Prostate gland (tissue), 2 donors: ENCODE measurements at places on chromosomes 2 and 18.

GRCh38 chr2:209113026-209113425, 310.8 kb upstream of the MAP2 start:
- DNase-seq = no peak

- DNase-seq = no peak
Measured at GRCh38 chr2:159595410-159596046, 20.8 kb downstream of the BAZ2B start.

DNA sequence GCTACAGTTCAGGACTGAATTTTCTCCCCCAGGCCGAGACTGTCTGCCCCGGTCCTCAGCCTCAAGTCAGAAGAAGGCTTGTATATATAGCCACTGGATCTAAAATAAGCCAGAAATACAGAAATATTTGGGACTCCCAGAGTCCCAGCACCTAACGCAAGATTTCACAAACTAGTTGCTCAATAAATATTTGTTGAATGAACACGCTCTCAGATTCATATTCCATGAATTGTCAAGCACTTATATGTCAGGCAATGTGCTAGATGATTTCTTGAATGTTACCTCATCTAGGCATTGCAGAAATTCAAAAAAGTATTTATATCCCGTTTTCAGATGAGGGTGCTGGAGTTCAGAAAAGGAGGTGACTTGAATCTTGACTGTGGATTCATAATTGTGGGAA, 163.7 kb upstream of the KLHL29 start:
- no peak for DNase-seq

GRCh38 chr18:32418148-32418547, 52.5 kb downstream of the GAREM1 start:
- DNase-seq = no peak

- DNase-seq = no peak
Measured at GRCh38 chr18:48882379-48882778, 68.4 kb downstream of the SMAD7 start.

DNA sequence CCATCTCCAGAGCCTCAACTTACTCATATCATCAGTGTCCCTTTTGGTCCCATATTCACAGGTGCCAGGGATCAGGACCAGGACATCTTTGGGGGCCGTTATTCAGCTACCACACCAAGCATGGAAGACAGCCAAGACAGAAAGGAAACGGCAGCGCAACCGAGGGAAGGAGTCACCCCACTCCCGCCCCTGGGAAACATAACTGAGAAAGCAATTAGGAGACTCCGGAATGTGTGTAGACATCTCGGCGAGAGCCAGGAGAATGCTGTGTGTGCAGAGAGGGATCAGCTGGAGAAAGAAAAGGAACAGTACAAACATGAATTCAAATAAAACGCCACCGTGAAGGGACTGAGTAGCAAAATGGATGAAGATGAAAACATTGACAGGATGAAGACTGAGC, 13.4 kb upstream of the BOK start:
- DNase-seq = no peak

DNA sequence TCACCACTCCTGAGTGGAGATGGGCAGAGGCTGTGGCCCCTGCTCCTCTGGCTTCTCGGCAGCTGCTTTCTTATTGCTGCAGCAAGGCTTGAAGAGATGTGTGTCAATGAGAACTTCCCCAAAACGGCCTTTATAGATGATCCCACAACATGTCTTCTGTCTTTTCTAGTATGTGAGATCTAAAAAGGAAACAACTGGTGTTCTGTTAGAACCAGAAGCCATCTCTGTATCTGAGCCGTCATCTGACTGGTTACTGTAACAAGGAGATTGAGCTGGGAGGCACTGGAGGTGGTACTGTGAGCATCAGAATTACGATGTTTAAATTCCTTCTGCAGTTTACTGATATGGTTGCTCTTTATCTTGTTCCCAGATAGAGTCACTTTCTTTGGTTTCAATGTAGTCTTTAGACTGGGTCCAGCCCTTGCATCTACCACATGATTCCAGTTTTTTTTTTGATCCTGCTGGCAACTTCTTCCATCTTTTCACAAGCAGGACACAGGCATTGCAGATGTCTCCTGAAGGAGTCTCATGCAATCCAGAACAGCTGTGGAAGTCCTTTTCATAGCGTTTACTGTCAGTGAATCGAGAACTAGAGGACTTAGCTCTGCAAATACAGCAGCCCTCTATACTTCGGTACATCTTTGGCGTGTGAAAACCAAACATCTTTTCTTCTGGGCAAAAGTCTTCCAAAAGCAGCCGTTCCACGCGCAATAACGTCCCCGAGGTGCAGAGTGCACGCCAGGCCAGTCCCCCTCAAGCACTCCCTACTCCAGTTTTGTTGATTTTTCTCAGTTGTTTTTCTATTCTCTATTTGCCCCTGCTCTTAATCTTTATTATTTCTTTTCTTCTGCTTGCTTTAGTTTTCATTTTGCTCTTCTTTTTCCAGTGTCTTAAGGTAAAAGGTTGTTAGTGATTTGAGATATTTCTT, 29.7 kb downstream of the TAF4B start:
- DNase-seq = no peak

DNA sequence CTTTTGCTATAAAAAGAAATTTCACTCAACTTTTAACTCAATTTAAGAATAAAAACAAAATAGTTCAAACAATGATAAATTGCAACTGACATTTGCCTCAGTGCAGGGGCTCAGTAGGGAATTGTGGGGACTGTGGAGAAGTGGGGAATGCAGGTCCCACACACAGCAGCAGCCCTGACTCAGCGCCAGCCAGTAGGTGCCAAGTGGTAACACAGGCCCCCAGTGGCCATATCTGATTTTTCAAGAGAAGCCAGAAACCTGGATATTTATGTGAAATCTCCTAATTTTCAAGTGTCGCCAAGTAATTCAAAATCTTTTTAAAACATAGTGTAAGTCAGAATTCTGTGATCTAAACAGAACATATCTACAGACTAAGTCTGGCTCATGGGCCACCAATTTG, 186.3 kb downstream of the EN1 start:
- no peak for DNase-seq

- DNase-seq = no peak
Measured at GRCh38 chr2:33304032-33304864, 172.2 kb upstream of the RASGRP3 start.

GRCh38 chr2:135256531-135257260, 204.6 kb downstream of the RAB3GAP1 start:
- no peak for DNase-seq

- DNase-seq = no peak
Measured at GRCh38 chr2:191202881-191203397, 42.3 kb upstream of the MYO1B start.

- no peak for DNase-seq
Measured at GRCh38 chr2:28956890-28957289, 24.2 kb upstream of the TOGARAM2 start.

GRCh38 chr2:224982226-224982625, 60.0 kb downstream of the DOCK10 start:
- DNase-seq = no peak

DNA sequence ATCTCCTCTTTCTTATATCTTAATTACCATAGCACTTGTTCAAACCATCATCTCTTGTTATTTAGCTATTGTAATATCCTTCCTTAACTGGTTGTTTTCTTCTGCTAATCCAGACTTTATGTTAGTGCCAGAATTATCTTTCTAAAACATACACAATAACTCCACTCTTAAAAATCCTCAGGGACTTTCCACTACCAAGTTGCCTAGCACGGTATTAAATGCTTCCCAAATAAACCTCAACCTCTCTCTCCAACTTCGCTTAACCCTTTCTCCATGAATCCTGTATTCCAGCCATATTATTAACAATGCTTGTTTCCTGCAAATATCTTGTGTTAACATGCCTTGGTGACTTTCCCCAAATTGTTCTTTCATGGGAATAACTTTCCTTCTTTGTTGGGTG, 84.5 kb downstream of the FAM228A start:
- no peak for DNase-seq

DNA sequence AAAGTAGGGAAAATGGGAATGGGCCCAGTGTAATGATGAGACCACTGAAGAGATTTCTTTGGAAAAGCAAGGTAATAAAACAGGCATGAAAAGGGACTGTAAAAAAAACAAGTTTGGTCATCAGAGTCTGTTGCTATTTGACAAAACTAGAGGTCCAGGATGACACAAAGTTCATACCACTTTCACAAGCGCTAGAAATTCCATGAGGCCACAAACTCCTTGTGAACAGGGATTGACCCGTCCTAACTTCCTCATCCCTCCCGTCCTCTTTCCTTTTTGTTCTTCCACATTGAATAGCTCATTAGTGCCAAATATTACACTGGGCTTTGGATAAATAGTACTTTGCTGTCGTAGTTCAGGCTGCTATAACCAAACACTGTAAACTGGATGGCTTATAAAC, 188.8 kb upstream of the EPC2 start:
- no peak for DNase-seq

DNA sequence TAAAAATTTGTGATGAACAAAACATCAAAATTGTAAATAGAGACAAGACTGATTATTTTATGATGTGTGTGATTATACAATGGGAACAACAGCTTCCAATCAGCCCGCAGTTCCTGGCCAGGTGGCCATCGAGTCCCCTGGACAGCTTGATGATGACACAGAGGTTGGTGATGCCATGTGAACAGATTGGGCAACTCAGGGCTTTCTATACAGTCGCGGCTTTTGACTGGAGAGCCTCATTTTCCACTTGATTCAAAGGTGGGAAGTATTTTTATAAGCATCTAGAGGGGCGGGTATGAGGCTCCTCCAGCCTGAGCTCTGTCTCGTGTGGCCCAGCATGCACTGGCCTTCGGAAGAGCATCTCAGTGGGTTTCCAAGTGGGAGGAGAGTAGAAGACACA, 14.9 kb upstream of the HPCAL1 start:
- DNase-seq = no peak

DNA sequence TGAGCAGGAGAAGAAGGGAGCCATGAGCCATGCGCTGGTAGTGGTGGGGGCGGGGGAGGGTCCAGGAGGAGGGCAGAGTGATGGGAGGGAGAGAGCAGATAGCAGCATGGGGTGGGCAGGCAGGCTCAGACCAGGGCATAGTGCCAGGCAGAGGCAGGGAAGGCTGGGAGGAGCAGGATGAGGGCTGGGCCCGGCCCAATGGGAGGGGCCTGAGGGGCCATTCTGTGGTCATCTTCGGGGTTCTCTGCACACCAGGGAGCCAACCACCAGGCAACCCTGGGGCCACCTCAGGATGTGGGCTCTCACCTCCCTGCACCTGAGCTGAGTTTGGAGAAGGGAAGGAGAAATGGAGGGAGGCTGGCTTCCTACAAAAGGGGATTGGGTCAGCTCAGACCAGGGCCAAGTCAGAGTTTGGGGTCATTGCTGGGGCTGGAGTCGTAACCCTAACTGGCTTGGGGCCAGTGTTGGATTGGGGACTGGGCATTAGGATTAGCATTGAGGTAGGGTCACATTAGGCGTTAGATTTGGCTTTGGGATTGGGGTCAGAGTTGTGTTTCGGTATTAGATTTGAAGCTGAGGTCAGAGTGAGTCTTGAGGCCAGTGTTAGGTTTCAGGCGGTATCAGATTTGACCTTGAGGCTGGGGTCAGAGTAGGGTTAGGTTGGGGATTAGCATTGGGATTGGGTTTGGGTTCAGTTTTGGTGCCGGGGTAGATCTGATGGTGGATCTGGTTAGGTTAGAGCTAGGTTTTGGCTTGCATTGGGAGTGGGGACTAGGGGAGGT, 11.2 kb downstream of the VIL1 start:
- DNase-seq = no peak

- peak; percentile 39 for DNase-seq
Measured at GRCh38 chr2:9178904-9179571, 27.6 kb upstream of the ASAP2 start.

- DNase-seq = peak; percentile 5
Measured at GRCh38 chr2:181104512-181105115, 124.2 kb downstream of the UBE2E3 start.

DNA sequence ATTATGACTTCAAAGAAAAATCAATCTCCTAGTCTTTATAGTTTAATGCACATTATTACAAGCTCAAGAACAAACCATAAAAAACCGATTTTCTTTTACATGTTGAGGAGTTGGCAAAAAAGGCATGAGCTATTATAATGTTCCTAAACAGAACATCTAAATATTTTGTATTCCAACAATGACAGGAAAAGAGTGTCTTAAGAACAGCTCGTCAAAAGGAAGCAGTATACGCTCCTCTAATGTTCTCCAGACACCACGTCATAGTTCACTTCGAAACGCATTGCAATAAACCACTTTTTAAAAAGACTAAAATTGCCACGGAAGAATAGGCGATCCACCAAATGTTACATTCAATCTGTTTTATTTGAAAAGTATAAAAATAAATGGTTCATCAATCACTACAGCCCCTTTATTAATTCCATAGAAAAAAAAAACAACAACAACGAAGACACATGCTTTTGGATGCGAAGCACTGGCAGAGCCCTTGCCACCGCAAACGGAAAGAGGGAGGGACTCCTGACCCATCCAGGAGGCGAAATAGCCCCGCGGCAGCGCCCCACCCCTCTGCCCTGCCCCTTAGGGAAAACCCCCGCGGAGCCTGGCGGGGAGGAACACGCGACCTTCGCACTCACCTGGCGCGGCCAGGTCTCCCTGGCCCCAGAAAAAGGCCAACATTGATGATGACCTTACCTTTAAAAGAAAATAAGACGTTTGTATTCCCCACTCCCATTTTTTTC, 45.8 kb downstream of the MBP start:
- no peak for DNase-seq

DNA sequence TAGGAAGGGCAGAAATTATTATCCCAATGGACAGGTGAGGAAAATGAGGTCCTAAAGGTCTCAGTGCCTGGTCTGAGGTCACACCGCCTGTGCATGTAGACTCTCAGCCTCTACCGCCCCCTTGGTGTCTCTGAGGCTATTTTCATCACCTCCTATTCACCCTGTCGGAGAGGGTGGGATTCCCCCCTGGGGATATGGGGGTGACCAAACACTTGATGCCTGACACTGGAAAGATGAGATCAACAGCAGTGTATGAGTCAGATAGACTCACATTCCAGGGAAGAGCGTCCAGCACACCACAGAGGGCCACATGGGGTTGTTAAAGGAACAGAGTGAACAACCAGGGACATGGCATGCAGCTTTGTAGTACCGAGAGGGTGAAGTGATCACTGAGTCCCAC, 199.7 kb downstream of the SMAD2 start:
- DNase-seq = no peak

- no peak for DNase-seq
Measured at GRCh38 chr2:225995796-225996461, 596.4 kb downstream of the NYAP2 start.

- no peak for DNase-seq
Measured at GRCh38 chr18:56988022-56988421, 158.9 kb upstream of the BOD1L2 start.

- no peak for DNase-seq
Measured at GRCh38 chr2:110116033-110116710, 550 bp upstream of the MALL start.
